ENCODE measurements at places on chromosomes 2 and 18.

- DNase-seq: no peak
Measured at GRCh38 chr18:44342946-44343345, 337.7 kb upstream of the SETBP1 start.

GRCh38 chr2:102048465-102048864, 56.7 kb downstream of the IL1R2 start:
- no peak for DNase-seq

DNA sequence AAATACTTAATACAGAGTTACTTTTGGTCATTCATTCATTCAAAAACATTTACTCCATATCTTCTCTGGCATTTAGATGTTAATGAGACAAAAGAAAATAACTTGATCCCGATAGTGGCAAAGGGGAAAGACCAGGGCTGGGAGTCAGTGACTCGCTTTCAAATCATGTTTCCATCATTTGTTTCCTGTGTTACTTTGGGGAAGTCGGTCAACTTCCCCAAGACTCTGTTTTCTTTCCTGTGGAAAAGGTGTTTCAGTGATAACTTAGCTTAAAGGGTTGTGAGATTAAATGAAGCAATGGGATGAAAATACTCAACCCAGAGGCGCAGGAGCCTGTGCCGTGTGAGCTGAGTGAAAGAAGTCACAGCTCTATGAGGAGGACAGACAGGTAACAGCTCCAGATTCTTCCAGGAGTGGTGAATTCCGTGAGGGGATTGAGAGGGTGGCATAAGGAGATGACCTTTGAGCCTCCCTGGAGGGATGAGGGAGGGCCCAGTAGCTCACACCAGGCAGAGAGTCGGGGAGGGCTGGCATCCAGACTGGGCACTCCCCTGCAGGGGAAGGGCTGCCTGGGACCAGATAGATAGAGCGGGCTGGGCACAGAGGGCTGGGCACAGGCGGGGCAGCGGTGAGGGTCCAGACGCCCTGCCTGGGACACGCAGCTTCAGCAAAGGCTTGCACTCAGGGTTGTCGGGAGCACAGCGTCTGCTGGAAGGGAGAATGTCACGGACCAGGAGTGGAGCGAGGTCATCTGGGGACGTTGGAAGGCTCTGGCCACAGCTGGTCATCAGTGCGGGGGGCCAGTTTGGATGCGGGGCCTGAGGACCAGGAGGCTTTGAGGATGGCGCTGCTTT, 70.1 kb downstream of the TSHZ1 start:
- DNase-seq: no peak

GRCh38 chr18:6653880-6654279, 75.6 kb upstream of the ARHGAP28 start:
- DNase-seq: no peak

- no peak for DNase-seq
Measured at GRCh38 chr2:29042561-29043075, 31.7 kb downstream of the PCARE start.

DNA sequence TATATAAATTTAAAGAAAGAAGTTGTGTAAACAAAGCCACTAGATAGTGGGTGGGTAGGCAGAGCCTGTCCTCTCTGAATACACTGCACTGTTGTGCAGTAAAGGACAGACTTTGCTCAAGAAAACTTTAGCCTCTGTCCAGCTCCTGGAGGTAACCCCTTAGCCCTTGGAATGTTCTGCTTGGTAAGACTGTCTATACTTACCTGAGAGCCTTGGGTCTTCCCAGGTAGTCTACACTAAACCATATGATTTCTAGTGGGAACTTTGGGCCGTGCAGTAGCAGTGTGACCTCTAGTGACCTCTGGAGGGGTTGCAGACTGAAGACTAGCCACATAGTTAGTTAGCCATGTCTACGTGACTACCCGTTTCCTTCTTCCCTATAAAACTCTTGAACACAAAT, 678.3 kb upstream of the NRXN1 start:
- no peak for DNase-seq

Measured in amygdala (tissue), 56 donors.